BJ (cell line): ENCODE measurements at places on chromosomes 3 and 15. TPM values are rescaled to one million over a fixed set of nuclear protein-coding genes. Genes with fewer than 3 reads are reported as not detected.

Gene CNTN4
- not detected in 2 replicates for polyA plus RNA-seq

DNA sequence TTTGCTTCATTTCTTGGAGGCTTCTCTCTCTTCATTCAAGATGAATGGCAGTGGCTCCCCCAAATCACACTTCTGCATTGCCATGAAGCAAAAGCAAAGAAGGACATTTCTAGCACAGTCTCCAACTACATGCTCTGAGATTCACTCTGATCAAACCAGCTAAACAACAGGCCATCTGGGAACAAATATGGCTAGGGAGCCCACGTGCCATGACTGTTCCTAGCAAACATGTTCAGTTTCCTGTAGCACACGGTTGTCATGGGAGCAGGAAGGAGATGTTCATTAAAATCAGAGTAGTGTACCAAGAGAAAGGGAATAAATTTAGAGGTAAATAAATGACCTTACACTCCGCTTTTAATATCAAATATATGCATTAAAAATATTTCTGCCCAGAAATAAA lies 327.3 kb downstream of the GBE1 start:
- DNase-seq = no peak

DNA sequence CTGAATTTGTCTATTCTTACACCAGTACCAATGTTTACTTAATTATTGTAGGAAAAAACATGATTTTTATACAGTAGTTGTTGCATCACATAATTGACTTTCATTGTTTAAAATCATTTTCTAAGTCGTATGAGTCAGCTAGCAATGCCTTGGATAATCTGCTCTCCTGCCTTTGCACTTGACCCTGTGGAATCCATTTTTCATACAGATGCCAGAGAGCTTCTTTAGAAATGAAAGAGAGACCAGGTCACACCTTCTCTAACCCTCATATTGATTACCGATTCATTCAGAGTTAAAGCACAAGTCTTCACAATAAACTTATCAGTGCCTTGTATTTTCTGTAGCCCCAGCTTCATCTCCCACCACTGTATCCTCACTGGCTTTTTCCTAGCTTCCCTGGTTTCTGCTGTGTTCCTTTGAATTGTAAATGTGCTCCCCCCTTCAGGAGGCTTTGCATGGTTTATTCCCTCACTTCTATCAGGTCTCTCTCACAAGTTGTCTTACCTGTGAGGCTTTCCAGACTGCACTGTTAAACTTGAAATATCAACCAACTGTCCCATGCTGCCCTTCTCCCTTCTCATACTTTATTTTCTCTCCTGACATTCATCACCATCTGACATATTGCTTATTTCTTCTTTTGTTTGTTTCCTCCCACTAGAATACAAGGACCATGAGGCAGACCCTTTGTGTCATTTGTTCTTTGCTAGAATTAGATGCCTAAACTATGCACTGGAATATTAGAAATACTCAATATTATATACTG lies 662.0 kb upstream of the GBE1 start:
- DNase-seq = no peak

DNA sequence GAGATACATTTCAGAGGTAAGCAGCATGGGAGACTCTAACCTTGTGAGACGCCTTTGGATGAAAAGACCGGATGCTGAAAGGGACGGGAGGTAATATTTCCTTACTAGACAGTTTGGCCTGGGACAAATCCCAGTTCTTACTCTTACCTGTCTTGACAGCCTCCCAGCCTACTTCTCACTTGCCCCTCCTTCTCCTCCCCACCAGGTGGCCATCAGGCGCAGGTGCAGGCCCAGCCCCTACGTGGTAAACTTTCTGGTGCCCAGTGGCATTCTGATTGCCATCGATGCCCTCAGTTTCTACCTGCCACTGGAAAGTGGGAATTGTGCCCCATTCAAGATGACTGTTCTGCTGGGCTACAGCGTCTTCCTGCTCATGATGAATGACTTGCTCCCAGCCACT lies 6.3 kb downstream of the HTR3D start:
- DNase-seq = no peak
